ENCODE measurements at places on chromosomes 7 and 10. TPM values are rescaled to one million over a fixed set of nuclear protein-coding genes. Genes with fewer than 3 reads are reported as not detected.

KCNMA1 gene
- total RNA-seq, result 94.3 TPM

CUZD1 gene
- total RNA-seq, result not detected

BMPER gene
- total RNA-seq, result 5.2 TPM

ITPRID1 gene
- total RNA-seq, result not detected

GPRIN2 gene
- 5.6 TPM for total RNA-seq

ABCB4 gene
- total RNA-seq, result 0.49 TPM

All from vagina (tissue), 2 donors.